CD4-positive, alpha-beta T cell treated with Interleukin-10 for 1 hour (primary cell): ENCODE measurements at places on chromosomes 3 and 15.

DNA sequence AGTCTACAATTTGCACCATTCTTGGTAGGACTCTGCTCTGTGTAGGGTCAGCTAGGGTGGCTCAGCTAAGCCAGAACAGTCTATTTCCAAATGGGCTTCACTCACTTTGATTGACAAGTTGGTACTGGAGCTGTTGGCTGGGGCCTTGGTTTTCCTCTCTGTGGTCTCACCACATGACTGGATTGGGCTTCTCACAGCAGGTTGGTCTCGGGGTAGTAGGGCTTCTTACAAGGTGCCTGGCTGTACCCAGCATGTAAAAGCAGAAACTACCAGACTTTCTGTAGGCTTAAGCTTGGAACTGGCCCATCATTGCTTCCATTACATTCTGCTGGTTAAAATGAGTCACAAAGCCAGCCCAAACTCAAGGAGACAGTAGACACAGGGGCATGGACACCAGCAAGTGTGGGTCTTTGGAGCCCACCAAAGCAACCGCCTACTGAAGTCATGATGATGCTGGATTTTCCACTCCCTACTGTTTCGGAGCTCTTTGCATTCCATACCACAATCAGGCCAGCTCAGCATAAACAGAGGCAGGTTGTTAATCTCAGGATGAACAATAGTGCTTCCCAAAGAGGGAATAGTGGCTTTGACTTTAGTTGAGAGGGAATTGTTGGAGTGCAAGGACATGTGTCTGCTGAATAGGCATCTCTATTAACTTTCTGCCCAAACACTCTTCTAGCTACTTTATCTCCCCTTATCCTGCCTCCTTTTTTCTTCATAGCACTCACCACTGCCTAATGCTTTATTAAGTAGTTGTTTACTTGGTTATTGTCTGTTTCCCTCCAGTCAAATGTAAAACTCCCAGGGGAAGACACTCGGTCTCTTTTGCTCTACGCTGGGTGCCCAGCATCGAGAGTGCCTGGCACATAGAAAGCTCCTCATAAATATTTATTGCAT lies 78.0 kb upstream of the RARB start:
- no peak for DNase-seq

DNA sequence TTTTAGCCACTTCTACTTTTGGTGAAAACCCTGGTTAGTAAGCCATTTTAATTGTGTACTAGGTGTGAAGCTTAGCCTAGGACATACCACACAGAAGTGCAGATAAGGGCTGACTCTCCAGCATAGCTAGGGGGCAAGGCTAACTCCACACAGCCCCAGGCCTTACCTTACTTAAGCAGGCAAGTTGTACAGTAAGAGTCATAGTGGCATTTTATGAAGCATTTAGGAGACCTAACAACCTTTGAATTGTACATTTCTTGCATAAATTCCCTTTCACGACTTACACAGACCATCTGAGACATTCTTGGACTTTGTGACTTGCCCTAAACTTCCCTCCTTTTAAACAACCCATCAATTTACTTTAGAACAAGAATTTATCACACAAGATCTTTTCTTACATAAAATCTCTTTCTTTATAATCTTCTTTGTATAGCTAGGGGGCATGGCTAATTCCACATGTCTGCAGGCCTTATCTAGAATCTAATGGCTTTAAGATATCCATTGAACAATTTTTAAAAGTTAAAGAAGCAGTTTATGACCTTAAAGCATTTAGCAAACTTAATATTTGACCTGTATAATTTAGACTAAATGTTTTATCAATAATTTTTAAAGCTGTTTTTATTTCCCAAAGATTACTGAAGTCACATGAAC lies 18.7 kb upstream of the SKIL start:
- no peak for DNase-seq

DNA sequence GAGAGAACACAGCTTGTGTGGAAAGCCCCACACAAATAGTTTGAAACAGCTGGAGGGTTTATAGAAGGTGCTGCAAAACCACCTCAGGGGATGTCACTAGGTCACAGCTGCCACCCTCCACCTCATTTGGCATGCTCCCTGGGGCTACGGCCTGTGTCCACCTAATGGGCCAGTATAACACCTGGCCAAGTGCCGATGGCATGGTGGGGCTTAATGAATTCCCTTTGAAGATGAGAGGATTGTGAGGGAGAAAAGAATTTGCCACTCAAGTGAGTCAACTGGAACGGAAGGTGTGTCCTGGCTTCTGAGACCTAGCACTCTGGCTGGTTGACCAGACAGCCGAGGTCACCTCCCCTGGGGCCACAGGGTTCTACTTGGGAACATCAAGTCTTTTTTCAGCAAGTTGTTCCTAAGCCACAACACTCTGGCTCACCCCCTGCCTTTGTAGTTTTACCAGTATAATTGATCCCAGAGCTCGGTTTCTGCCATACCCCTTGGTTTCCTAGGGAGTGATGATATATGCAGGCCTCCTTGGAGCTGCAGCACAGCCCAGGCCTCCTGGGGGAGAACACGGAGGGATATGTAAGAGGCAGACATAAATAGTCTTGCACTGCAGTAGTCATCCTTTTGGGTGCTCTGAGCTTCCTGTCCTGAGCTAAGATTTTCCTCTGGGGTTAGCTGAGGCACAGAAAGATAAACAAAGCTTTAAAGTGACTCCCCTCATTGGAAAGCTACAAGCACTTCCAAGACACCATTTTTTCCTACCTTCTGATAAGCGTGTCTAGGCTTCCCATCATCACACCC lies 178.2 kb upstream of the LPP start:
- DNase-seq = no peak

- no peak for DNase-seq
These were observed 58.5 kb downstream of the HRH1 start for GRCh38 chr3:11212784-11213183.

GRCh38 chr3:177145954-177146353 lies 51.3 kb downstream of the TBL1XR1 start:
- DNase-seq = no peak

DNA sequence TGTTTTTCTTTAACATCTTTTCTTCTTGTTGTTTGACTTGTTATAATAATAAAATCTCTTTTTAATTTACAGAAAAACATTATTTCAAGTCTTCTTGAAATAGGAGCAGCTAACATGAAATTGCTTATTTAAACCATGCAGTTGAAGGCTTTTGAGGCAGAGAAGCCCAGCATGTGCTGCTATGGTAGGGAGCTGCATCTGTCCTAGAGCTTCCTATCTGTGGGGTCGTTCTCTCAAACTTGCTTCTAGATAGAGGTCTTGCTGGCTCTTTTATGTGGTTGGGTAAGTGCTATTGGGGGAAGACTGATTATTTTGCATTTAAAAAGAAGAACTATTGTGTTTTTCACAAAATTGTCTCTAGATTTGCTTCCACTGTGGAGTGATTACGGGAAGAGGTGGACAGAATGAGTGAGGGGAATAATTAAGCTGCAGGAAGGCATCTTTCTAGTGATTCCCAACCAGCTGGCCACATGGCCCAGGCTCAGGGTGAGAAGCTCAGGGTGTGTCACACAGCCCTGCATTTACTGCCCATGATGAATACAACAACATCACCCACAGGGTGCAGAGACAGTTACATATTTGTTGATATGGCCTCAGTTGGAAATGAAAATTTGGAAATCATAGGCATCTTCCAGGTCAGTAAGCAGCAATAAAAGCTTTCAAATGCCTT lies 98.7 kb downstream of the CHST2 start:
- DNase-seq = no peak

GRCh38 chr15:72784456-72784876 lies 908 bp upstream of the ADPGK start:
- no peak for DNase-seq

- no peak for DNase-seq
These were observed 59.6 kb upstream of the SKOR1 start for GRCh38 chr15:67765701-67766100.

DNA sequence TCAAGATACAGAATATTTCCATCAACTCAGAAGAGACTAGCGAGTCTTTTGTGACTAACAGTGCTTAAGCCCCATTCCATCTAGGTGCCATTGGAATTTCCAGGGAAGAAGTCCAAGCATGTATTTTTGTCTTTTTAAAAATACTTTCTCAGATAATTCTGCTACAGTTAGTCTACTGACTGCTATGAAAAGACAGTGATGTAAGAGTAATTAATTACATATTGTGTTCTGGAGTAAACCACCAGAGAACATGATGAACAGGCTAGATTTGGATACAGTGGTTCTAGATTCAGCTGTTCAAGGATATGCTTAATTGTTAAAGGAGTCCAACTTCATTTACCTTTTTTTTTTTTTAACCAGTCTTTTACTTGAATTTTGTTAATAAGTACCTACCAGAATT lies 34.8 kb upstream of the PAK6 start:
- DNase-seq = no peak

GRCh38 chr15:53862386-53862785 lies 102.9 kb upstream of the WDR72 start:
- no peak for DNase-seq

- DNase-seq = no peak
These were observed 14.5 kb downstream of the RBP1 start for GRCh38 chr3:139524841-139525636.

GRCh38 chr3:159732172-159733111 lies 256.2 kb upstream of the IL12A start:
- DNase-seq = no peak
